ENCODE measurements at places on chromosomes 1 and 21.

DNA sequence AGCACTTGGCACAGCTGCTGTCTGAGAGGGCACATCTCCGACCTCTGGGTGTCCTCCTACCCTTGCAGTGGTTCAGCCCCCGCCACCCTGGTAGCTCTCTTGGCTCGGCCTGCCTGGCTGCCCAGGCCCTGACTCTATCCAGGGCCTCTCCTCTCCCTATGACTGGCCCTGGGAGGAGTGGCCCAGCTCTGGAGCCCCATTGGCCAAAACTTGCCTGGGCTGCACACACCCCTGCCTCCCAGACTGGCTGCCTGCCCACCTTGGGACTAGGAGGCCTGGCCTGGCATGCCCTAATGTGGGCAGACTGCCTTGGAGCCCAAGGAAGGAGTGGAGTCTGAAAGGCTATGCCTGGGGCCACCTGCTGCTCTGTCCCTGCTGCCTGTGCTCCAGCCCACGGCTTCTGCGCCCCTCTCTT lies 33.6 kb downstream of the ACOT11 start:
- DNase-seq: no peak

- DNase-seq: no peak
These were observed 703 bp upstream of the KRTAP12-1 start for GRCh38 chr21:44682580-44683151.

- no peak for DNase-seq
These were observed 21.4 kb downstream of the LRRC42 start for GRCh38 chr1:53967409-53968124.

DNA sequence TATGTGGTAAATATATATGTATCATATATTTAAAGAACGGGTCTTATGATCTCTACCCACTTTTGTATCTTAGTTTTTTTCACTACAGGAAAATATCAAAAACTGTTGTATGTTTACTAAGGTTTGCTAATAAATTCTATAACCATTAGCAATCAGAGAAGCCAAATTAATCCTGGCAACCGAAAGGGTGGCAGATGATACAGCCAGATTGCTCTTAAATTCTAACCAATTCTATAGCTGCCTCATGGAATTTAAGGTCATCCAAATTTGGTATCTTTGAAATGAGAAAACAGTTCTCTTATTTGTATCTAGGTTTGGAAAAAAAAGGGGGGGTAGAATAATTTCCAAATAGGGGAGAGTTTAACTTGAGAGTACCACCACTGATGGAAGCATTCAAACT lies 591.2 kb downstream of the SMYD3 start:
- DNase-seq: no peak

DNA sequence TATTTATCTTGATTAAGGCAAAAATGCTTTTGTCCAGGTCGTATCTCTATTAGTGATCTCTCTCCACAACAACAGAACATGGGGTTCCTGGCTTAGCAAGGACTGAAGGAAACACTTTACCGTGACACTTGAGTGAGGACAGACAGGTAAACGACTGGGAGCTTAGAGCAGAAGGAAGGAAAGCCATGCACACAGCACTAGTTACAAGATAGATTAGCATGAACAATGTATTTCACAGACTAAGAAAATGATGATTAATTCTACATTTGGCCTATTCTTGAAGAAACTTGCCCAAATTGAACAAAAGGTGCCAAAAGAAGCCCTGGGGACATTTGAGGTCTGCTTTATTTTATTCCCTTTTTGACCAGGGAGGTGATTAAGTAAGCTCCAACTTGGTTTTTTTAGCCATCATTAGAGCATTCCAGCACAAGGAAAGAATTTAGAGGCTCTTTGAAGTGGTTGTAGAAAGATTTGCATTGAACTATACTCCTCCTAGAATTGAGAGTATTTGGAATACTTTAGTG lies 248.5 kb downstream of the USP25 start:
- no peak for DNase-seq

DNA sequence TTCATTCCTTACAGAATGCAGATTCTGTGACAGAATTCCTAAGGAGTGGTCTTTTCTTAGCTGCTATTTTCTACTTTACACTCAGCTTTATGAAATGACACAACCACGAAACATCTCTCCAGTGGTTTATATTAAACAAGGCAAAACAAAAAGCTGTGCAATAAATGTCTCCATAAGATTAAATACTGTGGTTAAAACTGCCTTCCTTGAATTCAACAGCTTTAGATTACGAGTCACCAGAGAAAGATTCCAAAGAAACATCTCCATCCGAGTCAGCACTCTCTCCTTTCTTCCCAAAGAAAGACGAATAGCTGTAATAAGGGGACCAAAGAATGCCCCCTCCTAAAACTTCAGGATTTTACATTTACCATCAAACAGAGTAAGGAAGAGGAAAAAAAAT lies 4.6 kb upstream of the C1orf87 start:
- no peak for DNase-seq

- DNase-seq: no peak
These were observed 113.4 kb downstream of the MAB21L3 start for GRCh38 chr1:116224561-116224960.

DNA sequence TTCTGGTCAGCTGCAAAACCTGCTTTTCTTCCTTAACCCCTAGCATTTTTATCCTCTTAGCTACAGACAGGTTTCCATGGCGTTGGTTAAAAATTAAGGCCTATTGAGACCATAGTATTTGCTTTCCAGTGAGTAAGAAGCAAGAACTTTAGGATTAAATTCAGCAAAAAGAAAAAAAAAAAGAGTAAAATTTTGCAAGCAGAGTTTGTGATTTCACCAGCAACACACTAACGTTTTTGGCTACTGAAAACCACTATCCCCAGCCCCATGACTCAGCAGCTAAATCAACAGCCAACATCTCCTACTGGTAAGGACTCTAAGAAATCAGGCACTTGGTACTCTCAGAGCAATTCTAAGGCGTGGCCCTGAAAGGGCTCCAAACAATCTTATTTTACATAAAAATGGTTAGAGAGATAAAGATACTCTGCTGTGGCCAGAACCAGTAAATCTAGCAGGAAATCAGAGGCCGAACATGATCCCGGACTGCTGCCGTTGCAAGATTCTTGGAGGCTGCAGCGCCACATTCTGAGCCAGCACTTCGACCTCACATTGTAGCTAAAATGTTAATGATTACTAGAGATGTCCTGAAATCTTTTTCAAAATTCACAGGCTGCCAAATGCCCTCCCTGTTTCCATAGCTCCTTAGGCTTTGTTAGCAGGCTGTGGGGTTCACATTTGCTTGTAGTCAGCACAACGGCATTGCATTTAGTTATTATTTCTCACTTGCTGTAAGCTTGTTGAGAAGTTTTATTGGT lies 1.6 kb upstream of the ENO1 start:
- DNase-seq: no peak

DNA sequence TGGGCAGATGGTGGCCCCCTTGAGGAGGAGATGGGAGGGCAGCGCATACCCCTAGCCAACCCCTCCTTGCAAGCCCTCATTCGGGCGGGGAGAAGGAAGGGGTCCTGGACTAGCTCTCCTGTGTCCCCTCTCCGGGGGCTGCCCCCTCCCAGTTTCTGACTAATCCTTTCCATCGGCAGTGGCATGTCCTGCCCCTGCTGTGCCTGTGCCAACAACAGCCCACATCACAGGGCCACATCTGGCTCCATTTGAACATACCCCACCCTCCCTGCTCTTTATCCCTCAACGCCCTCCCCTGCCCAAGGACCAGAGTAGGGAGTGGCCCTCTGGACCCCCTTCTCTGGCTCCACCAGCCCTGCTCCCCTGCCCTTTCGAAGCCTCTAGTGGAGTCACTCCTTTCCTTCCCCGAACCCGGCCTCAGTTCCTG lies 11.0 kb upstream of the LMNA start:
- DNase-seq: no peak

DNA sequence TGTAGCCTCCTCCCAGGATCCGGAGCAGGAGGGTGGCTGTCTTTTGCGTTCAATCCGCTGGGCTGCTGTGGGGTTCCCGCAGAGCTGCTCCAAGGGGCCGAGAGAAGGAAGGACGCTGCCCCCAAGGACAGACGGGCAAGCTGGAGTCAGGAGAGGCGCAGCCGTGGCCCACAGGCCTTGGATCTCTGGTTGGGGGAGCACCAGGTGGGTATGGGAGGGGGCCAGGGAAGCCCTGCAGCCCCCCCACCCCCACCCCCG lies 15.9 kb upstream of the SKI start:
- no peak for DNase-seq

- DNase-seq: no peak
These were observed 13.8 kb upstream of the SLC6A9 start for GRCh38 chr1:44045064-44045463.

- no peak for DNase-seq
These were observed 9.9 kb upstream of the ZSCAN20 start for GRCh38 chr1:33462405-33463164.

- no peak for DNase-seq
These were observed 8.8 kb downstream of the PCP4L1 start for GRCh38 chr1:161267321-161267720.
